RCC 7860 (cell line): ENCODE measurements at places on chromosomes 5 and 9.

- DNase-seq = no peak
Observed at GRCh38 chr5:177179431-177179830, 45.9 kb downstream of the NSD1 start.

DNA sequence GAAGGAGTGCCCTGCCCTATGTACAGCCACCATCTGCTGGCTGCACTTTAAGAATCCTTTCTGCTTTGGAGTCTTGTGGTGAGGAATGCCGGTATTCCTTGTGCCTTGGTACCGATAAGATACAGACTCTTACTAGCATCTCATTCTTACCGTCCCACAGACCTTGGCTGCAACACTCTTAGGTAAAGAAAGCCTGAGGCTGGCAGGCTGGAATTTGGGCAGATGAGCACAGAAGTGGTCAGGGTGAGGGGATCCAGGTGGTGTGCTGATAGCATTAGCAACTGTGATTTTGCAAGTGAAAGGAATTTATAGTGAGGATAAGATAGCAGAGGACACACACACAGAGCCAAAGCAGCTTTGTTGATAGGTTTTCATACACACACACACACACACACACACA lies 198.1 kb downstream of the ENC1 start:
- DNase-seq = no peak

- DNase-seq = no peak
Observed at GRCh38 chr9:86521977-86522376, 167.8 kb upstream of the TUT7 start.

- DNase-seq = no peak
Observed at GRCh38 chr9:97907046-97907445, 15.3 kb downstream of the TRMO start.

DNA sequence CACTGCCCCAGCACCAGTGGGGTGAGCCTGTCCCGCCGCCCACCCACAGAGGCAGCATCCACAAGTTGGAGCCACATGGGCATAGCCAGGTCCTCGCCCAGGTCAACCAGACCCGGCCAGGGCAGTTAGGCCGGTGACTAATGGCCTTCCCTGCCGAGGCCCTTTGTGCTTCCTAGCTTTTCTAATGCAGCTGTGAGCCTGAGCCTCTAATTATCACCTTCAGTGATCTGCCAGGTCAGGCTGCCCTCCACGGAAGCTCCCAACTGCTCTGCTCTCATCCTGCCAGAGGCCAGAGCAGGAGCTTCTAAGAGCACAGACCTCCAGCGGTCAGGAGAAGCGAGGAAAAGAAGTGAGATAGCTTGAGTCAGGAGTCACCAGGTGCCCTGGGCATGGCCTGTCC lies 87.1 kb upstream of the PPP1R26 start:
- DNase-seq = no peak

DNA sequence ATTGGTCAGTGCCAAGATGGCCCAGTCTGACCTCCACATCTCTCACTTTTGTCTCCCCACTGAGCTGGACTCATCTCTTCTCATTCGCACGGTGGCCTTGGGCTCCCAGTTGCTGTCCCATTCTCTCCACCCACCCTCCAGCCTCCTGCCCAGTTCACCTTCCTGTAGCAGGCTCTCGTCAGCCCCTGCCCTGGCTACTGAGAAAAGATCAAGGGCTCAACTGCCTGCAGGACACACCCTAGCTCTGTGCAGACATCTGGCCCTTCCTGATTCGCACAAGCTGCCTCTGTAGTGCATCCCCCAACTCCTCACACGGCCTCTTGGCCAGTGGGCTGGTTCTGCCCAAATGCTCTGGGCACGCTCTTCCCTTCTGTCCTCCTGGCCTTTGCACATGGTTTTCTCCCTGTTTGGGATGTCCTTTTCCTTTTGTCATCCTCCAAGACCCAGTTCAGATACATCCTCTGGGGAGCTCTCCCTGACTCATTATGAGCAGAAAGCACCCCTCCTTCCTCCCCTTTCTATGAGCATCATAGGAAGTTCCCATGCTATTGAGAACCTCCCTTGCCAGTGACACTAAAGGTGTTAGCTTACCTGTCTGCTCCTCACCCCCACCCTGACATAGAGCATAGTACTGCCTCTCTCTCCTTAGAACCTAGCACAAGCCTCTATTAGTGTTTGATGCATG lies 78.5 kb upstream of the TGFBR1 start:
- no peak for DNase-seq

DNA sequence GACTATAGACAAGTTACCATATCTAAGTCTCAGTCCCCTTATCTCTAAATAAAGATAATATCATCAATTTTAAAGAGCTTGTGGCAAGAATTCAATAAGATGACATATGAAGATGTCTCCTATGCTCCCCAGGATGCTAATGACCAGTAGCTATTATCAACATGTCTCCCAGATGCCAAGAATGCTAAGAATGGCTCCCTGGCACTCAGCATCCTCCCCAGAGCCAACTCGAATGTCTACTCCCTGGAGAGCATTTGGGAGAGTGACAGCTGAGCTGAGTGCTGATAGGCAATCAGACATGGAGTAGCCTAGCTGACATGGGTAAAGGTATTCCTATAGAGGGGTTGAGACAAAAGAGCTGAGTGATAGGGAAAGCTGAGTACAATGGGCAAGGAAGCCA lies 15.9 kb downstream of the P4HA2 start:
- DNase-seq = no peak

GRCh38 chr9:108786322-108786721 lies 69.5 kb downstream of the ACTL7B start:
- DNase-seq = no peak

- peak; percentile 65 for DNase-seq
Observed at GRCh38 chr9:94780516-94780950, 54.0 kb downstream of the AOPEP start.
